Activated effector memory CD4-positive, alpha-beta T cell treated with Interleukin-2 at 50 U/mL for 16 hours (primary cell): ENCODE measurements at places on chromosomes 1 and 21.
A peak's percentile ranks its signal among the peaks of the same experiment; 100 is the strongest.

DNA sequence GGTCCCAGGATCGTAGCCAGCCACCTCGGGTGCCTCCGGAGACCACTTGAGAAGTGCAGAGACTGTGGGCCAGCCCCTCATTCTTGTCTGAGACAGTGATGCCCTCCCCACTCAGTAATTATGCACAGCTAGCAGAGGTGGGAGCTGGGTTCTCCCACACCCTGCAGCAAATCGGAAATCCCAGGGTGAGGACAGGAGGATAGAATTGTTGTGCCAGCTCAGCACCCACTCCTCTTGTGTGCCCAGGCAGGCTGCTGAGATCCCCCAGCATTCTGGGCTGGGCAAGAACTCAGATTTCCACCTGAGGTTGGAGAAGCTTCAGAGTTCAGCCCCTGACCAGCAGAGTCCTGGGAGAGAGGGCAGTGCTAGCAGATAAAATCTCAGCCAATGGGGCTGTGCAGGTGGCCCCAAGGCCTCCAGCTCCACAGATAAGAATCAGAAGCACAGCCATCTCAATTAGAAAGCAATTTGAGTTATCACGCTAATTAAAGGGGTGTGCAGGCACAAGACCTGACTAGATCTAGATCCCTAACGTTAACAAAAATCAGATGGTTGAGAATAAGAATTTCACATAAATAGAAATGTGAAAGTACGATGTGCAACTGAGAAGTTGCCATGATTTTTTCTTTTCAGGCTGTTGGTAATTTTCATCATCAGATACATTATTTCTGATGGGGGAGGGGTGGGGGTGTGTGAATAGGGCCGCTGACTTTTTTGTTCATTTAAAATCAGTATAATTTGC is 45.5 kb upstream of the IRF2BP2 start:
- no peak for DNase-seq

GRCh38 chr1:29646161-29646775 is 409.9 kb downstream of the PTPRU start:
- no peak for DNase-seq

DNA sequence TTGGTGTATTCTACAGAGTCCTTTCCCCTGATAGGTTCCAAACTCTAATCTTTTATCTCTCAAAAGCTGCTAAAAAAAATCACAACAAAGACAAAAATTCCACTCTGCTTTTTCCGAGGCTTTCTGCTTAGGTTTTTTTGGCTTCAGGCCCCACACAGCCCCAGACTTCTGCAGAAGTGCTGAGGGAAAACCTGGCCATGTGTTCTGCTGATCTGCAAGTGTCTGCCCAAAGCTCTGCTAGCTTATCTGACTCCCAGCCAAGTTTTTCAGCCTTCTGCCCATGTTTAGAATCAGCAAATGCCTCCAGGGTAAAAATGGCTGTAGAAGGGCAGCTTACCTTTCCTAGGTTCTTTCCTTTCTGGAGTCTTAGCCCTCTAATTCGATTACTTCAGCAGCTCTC is 28.4 kb downstream of the DISP3 start:
- no peak for DNase-seq

GRCh38 chr1:3134381-3135072 is 65.5 kb downstream of the PRDM16 start:
- no peak for DNase-seq

DNA sequence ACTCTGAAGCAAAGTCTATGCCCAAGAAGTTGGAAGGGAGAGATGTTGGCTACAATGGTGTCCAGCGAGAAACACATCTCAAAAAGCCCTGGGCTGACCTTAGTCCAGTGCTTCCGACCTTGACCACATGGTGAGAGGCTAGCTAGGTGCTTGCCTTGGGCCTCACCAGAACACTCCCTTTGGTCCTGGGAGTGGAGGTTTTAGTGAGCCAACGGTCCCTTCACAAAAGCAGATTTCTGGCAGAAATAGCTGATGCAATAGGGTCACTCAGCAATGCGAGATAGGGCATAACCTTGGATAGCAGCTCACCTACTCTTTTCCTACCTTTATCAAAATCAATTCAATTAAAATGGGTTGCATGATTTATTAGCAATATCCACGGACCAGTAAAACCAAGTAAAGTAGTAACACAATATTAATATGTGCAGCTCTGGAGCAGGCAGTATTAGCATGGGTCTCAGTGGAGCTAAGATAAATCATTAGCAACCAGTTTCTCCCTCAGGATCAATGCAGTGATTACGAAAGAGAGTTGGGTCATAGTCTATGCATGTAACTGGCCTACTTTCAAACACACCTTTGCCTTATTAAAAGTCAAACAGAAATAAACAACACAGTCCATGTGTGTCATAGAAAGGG is 1.9 kb downstream of the SLC30A10 start:
- no peak for DNase-seq

DNA sequence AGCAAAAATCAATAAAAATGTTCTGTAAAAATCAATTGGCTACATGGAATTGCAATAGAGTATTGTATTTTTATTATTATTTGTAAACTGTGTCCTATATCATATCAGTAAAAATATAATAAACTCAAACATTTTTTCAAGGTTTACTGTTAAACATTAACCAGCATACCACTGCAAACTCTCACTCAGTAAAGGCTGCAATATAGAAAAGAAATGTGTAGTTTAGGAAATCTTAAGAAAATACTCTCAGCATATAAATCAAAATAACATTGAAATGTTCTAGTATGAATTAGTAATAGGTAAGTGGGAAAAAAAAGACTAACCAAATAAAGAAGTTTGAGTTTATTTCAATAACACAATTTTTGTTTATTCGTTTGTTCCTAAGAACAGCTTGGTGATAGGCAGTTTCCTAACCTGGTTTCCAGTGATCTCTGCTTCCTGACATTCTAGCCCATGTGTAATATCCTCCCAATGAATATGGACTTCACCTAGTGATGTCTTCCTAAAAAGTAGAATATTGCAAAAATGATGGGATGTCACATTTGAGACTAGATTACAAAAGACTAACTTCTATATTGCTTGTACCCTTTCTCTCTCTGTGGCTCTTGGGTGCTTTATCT is 870.1 kb downstream of the BRINP3 start:
- no peak for DNase-seq

GRCh38 chr1:98331243-98331642 is 330.3 kb upstream of the SNX7 start:
- DNase-seq = no peak

- no peak for DNase-seq
Observed at GRCh38 chr1:177863796-177864195, 106.1 kb downstream of the SEC16B start.

- no peak for DNase-seq
Observed at GRCh38 chr1:86470859-86471258, 2.1 kb downstream of the CLCA1 start.

DNA sequence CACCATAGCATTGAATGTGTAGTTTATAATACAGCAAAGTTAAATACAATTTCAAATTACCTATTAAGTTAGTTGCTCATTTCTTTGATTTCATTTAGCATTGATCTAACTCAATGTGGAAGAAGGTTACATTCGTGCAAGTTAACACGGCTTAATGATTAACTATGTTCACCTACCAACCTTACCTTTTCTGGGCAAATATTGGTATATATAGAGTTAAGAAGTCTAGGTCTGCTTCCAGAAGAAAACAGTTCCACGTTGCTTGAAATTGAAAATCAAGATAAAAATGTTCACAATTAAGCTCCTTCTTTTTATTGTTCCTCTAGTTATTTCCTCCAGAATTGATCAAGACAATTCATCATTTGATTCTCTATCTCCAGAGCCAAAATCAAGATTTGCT is at the start of gene ANGPTL3:
Gene ANGPTL3, plus strand, starts transcription at position 240 of the 400 bp plus-strand sequence. Its CDS starts 47 bp downstream, at position 287.
- no peak for DNase-seq

DNA sequence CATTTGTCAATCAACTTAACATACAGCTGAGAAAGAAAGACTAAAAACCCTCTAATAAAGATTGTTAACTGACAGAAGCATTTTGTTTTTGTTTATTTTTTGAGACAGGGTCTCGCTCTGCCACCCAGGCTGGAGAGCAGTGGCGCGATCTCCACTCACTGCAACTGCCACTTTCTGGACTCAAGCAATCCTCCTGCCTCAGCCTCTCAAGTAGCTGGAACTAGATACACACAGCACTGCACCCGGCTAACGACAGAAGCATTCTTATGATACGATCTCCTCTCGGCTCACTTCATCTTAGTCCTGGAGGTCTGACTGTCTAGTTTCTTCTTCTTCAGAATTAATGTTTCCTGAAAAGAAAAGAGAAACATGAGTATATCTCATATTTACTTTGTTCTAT is 23.5 kb downstream of the RSPH1 start:
- no peak for DNase-seq

DNA sequence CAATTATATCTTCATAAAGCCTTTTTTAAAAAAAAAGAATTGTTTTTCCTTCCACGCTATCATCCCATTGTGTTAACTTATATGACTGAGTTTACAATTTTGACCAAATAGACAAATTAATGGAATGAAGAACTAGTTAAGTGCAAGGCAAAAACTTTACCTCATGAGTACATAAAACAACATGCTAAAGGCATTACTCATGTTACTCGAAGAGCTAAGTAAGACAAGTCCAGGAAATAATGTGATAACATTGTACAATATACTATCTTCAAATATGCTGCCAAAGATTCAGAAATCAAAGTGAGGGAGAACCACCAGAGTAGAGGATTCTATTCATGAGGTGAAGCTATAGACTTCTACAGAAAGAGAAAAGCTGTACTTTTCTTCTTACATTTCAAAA is 24.2 kb upstream of the DYNLT5 start:
- DNase-seq = no peak

GRCh38 chr1:193634470-193634869 is 448.1 kb upstream of the B3GALT2 start:
- DNase-seq = no peak

GRCh38 chr1:154548028-154548427 is 10.4 kb downstream of the UBE2Q1 start:
- DNase-seq = no peak

DNA sequence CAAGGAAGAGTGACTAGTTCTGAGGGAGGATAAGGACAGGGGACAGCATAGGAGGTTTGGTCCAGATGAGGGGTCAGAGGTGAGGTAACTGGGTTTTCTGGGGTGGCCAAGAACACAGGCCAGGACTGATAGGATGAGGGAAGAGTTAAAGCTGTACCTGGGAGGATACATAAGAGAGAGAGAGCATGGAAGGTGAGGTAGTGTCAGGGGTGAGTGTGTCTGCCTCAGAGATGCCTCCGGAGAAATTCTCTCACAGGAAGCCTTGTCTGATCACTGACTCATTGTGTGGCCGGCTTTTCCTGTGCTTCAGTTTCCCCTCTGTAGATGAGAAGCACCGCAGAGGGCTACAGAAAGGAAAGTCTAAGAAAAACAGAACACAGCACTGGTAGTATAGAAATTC is 40.2 kb downstream of the FASLG start:
- DNase-seq = peak; percentile 68

- no peak for DNase-seq
Observed at GRCh38 chr1:36653850-36654249, 171.1 kb upstream of the CSF3R start.

DNA sequence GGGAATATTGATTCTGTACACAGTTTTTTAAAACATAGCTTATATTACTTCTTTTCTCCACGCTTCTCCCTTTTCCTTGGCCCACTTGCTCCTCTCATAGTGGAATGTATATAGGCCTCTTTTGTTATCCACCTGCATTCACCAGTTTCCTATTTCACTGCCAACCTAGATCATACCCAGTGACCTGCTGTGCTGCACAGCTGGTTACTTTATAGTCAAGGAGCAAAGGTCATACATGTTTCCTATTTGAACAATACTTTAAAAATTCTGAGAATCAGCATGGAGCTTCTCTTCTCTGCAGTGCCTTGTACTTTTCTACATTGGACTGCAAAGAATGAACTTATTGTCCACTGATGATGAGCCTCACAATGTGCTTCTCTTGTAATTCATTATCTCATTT is 4.3 kb upstream of the SLC35D1 start:
- no peak for DNase-seq

GRCh38 chr1:67460676-67461500 is 30.7 kb upstream of the SERBP1 start:
- DNase-seq = no peak

- no peak for DNase-seq
Observed at GRCh38 chr1:31183927-31184554, 55.6 kb downstream of the NKAIN1 start.

DNA sequence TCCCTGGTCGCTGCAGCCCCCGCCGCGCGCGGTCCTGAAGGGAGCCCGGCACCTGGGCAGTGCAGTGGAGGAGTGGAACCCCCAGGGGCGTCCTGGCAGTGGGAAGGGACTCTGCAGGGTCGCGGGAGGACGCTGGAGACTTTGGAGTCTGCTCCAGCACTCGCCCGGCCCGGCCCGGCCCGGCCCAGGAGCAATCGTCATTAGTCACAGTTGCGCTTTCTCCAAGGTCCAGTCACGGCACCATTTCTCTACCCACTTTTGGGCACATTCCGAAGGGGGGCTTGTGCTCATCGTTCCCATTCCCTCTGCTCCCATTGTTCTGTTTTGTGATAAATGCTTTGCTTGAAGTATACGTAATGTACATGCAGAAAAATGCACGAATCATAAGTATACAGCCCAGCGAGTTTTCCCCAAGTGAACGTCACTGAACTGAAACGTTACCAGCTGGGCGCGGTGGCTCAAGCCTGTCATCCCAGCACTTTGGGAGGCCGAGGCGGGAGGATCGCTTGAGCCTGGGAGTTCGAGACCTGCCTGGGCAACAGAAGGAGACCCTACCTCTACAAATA is 999 bp downstream of the THAP3 start:
- no peak for DNase-seq

GRCh38 chr1:211353562-211354212 is 27.1 kb downstream of the TRAF5 start:
- DNase-seq = no peak

DNA sequence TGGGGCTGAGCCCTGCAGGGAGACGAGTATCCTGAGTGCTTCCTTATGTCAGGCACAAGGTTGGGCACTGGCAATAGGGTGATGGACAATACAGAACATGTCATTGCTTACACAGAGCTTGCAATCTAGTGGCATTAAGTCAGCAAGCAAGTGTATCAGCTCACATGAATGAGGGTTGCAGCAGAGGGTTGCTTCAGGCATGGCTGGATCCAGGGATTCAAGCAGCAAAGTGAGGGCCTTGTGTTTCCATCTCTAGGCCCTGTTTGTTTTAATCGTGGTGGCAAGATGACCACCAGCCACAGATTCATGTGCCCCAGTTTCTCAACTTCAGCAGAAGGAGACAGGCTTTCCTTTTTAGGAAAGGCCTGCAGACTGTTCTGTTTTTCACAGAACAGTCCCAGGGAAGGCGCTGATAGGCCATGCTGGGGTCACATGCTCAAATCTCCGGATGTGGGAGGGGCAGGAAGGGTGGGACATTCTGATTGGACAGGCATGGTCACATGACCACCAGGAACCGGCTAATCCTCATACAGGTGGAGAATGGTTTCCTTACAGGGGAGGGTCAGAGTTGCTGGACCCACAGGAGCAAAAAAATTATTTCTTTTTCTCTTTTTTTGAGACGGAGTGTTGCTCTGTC is 14.4 kb downstream of the PLOD1 start:
- DNase-seq = no peak
